ENCODE measurements at places on chromosomes 12 and 14. TPM values are rescaled to one million over a fixed set of nuclear protein-coding genes. Genes with fewer than 3 reads are reported as not detected.

- no peak for DNase-seq
Observed at GRCh38 chr12:127567531-127567930, 699.4 kb upstream of the TMEM132C start.

DNA sequence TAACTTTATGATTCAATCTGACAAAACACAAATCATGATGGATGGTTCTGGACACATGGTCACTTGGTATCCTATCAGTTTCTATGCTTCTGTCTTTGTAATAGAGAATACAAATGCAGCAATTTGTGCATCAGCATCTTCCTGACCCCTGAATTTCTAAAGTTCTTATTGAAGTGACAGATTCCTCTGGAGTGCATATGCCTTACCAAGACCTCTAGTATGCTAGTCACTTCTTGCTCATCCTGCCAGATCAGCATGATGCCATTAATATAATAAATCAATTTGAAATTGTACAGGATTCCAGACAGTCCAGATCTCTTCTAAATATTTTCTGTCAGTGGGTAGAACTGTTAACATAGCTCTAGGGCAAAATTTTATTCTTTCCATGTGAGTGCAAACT lies 40.6 kb upstream of the GLIPR1 start:
- no peak for DNase-seq

The RDH16 gene
- total RNA-seq, result 0.66 TPM

DNA sequence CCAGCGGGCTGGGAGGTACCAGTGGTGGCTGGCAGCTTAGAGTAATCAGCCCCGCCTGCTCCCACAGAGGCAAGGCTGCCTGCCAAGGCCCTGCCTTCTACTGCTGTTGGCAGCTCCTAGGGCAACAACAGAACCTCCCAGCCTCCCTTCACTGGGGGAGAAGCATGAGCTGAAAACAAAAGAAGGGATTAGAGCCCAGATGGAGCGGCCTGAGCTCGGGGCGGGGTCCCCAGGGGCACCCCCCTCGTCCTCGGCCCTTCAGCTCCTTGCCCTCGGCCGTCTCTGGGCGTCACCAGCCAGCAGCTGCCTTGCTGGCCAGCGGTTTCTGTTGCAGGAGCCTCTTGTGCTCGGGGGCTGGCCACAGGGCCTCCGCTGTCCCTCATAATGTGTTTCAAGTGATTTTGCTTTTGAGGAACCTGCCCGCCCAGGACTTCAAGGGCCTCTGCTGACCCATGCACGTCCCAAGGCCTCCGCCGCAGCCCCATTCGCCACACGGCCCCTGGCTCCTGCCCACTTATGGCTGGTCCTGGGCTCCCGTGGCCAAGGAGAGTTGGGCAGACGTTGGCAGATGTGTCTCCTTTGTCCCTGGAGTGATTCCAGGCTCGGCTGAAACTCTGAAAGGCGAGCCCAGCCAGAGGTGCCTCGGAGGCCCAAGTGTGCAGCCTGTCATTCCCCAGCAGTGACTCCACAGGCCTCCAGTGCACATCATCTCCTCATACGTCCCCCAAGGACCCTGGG lies 49.7 kb downstream of the PSMA6 start:
- no peak for DNase-seq

DNA sequence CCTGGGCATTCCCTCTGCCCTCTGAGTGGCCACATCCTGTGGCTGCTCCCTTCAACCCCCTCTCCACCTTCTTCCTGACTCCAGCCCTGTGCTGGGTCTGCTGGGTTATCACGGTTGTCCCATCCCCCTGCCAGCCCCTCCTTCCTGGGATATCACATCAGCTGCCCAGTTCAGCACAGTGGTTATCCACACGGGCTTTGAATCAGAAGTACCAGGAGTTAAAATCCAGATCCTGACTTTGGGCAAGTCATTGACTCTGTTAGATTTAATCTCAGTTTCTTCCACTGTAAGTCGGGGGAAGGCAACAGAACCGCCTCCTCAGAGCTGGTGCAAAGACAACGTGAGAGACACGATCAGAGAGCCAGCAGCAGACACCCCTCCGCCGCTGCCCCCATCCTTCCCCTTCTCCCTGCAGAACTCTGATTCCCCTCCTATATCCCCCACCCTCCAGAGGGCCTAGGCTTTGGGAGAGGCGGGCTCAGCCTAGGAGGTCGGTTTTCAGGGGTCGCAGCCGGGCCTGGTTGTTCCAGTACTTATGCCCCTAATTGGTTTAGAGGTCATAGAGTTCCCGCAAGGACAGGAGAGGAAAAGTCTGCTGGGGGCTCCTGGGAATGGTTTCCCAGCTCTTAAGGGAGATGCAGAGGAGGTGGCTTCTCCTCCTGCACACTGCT lies 42.5 kb downstream of the PRIMA1 start:
- DNase-seq, result no peak

The KRT71 gene
- total RNA-seq, result not detected

GRCh38 chr12:26162905-26163304 lies 32.5 kb upstream of the SSPN start:
- no peak for DNase-seq

DNA sequence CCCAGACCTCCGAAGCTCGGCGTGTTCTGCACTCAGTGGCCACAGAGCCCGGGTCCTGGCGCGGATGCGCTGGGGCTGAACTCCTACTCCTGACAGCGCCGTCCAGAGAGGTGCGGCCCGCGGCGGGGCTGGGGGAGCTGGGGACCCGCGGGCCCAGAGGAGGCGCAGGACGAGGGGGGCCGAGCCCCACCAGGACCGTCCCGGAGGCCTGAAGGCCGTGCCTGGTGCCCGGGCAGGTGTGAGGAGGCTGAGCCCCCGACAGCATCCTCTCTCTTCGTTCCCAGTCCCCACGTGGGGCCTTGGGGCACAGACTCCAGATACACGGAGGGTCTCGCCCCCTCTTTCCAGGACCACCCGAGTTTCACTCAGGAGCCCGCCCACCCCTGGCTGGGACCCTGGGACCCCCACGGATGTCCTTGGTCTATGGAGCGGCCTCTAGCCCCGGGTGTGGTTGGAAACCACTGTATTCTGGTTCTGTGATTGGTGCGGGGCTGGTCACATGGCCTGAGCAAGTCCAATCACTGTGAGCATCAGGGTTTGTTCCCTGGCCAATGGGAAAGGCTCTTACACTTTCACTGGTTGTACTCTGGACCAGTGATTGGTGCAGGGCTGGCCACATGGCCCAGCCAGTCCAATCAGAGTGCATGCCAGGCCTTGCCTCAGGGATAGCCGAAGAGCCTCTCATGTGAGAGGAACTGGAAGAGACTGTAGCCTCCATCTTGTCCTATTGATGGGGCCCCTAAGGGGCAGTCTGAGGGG lies 217.6 kb upstream of the SFSWAP start:
- DNase-seq, result no peak

DNA sequence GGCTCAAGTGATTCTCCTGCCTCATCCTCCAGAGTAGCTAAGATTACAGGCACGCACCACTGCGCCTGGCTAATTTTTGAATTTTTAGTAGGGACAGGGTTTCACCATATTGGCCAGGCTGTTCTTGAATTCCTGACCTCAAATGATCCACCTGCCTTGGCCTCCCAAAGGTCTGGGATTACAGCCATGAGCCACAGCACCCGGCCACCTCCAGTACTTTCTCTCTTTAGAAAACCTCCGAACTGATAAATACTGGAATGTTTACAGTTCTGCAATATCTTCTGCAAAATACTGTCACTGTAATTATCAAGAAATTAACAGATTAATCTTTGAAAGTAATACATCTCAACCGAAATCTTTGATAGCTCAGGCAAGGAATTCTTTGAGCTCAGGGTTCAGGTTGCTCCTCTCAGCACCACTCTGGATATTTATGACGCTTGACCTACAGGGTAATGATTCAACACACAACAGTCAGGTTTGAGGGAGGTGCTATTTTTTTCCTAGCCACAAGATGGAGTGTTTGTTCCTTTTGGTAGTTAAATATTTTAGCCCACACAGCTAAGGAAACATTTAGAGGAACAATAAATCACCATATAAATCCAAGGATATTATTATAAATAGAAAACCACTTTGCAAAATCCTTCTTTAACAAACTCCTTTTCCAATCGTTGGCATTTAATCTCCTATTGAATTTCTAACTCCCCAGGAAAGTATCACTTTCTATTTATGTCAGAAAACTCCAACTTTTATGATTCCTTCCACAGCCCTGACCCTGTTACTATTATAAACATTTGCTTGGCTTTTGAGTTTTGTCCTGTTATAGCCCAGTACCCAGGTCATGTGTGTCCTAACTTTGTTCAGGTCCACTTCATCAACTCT lies 48.6 kb upstream of the GTF2A1 start:
- DNase-seq, result peak; percentile 84

- DNase-seq, result no peak
Observed at GRCh38 chr12:21888276-21888863, 52.9 kb downstream of the ABCC9 start.

- DNase-seq, result no peak
Observed at GRCh38 chr12:105676694-105677093, 346.2 kb downstream of the C12orf75 start.

GRCh38 chr14:101029668-101030290 lies 126.3 kb upstream of the RTL1 start:
- DNase-seq, result no peak

DNA sequence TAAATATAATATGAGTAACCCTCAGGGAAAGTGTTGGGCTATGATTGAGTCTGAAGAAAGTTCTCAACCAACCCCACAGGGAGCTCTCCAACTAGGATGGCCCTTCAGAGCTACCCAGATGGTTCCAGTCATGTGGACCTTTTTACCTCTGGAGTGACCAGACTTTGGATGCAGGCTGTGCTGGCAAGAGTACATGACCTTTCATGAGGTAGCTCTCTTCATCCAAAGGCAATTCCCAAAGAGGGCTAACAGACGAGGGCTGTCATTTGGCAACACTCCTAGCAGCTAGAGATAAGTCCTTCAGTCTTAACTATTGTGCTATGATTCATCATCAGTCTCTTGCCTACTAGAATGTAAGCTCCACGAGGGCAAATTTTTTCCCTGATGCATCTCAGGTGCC lies 75.4 kb downstream of the DUSP6 start:
- no peak for DNase-seq

GRCh38 chr12:46609674-46610073 lies 216.1 kb downstream of the SLC38A4 start:
- DNase-seq, result no peak

- DNase-seq, result no peak
Observed at GRCh38 chr14:74710480-74710879, 2.4 kb downstream of the AREL1 start.

DNA sequence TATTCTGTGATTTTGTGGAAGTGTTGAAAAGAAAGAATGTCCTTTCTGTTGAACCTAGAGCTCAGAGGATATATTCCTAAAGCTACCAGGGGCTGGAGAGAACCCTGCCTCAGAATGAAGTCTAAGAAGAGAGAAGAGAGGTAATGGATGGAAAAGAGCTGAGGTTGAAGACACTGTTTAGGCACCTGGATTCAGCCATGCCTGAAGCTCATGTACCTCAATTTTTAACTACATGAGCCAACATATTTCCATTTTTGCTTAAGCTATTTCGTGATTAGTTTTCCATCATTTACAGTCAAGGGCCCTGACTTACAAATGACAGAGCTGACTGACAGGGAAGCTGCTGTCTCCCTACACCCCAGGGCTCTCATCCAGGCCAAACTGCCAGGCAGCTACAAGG lies 10.7 kb downstream of the CAMKK2 start:
- no peak for DNase-seq

DNA sequence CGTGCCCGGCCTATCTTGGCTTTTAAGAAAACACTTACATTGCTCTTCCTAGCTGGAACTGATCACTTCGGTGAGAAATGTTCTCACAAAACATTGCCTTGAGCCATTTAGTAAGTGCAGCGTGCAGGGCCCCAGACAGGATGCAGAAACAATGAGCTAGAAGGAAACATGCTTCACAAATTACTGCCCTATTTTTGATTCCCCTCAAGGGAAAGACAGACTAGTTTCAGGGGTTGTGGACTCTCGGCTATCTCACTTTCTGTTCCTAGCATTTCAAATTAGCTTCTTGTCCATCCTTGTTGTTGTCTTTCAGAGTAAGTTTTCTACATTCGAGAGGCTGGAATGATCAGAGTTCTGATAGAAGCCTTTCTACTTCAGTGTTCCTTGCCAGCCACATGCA lies 21.6 kb downstream of the TGFB3 start:
- no peak for DNase-seq

DNA sequence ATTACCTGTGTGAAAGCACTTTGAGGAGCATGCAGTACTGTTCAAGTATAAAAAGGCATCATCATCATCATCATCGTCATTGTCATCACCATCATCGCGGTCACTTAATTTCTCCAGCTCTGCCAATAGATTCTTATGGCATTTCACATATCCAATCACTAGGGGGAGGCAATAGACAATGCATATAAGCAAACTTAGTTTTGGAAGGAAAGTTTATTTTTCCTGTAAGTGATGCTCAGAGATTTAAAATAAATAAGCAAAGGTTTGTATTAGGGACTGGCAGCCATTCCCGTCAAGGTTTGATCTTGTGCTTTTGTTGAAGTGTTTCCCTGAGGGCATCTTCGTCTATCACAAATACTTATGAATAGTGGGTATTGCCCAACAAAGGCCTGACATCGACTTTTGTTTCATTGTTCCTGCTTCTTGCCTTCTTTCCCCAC lies 127.4 kb downstream of the KTN1 start:
- peak; percentile 53 for DNase-seq

The KRT79 gene
- total RNA-seq, result 0.21 TPM

- DNase-seq, result peak; percentile 68
Observed at GRCh38 chr12:30753233-30753632, 1.5 kb downstream of the CAPRIN2 start.

- DNase-seq, result peak; percentile 77
Observed at GRCh38 chr14:47917344-47917954, 242.0 kb upstream of the MDGA2 start.

DNA sequence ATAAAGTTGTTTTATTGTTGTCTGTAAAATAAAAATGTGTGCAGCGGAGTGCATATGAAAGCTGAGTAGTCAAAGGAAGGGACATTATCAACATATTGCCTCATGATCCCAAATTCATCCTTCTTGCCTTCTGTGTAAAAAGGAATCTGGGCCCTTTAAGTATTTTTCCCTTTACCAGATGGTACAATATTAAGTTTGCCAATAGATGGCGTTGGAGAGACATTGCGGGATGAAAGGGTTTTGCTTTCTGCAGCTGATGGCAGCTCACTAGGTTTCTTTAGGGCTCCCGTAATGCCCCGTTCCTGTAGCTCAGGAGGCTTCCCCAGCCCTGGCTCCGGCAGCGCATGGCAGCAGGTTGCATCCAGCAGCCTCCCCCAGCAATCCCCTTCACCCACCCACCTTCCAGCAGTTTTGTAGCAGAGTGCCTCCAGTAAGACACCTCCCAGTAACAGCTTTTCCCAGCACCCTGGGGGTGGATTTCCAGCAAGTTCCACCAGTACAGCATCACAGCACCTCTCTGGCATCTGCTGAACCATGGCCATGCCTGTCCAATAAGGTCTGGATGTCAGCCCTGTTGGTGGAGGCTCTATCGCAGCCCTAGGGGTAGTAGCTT lies 354.4 kb downstream of the MED13L start:
- DNase-seq, result peak; percentile 69

All from GM23338 (cell line).